ENCODE measurements at places on chromosomes 4 and X.
A peak's percentile ranks its signal among the peaks of the same experiment; 100 is the strongest.

DNA sequence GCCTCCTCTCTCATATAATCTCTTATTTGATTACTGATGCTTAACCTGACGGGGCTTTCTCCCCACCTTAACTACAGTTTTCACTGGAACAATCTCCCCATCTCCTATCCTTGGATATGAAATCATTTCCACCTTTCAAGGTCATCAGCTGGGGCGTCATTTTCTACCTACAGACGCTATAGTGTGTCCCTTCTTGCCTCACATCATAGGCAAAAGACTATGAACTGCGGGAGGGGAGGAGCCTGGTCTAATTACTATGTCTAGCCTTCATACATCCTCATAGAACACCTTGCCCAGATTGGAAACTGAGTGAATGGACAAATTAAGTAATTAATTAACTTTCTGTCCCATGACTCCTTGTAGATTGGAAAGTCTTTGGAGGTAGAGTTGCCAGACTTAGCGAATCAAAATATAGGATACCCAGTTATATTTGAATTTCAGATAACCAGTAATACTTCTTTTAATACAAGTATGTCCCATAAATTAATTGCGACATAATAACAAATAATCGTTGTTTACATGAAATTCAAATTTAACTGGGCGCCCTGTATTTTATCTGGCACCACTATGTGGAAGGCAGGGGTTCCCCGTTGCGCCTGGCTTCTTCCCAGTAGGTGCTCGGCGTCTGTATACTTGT, 752 bp upstream of the ATP6AP2 start:
- DNase-seq: no peak

- DNase-seq: no peak
Observed at GRCh38 chrX:81174286-81174685, 27.4 kb downstream of the HMGN5 start.

- DNase-seq: no peak
Observed at GRCh38 chr4:108276690-108277089, 108.0 kb upstream of the LEF1 start.

- no peak for DNase-seq
Observed at GRCh38 chr4:88613417-88613875, 21.2 kb downstream of the HERC3 start.

- no peak for DNase-seq
Observed at GRCh38 chrX:46961574-46962283, 49.5 kb downstream of the JADE3 start.

DNA sequence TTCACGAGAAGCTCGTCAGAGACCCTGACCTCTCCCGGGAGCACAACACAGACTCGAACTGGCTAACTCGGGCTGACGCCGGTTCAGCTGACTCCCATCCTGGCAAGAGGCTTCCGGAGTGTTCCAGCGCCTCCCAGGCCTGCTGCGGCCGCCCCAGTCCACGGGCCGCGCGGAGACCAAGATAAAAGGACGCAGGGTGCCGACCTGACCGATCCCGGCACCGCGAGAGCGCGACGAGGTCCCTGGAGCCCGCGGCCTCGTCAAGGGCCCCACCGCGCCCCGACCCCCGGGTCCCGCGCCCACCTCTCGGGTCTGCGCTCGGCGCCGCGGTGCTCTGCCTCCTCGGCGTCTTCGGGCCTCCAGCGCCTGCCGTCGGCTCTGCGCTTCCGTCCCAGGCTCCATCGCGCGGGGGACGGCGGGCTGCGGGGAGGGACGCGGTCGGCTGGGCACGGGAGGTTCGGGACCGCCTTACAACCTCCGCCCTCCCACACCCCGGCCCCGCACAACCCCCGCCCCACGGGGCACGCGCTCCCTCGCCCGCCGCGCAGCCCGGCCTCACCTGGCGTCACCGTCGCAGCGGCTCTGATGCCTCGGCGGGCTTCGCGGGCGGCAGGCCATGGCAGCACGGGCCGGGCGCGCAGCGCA, 426 bp downstream of the SLBP start:
- peak; percentile 28 for DNase-seq

- no peak for DNase-seq
Observed at GRCh38 chrX:6024204-6024603, 204.5 kb downstream of the NLGN4X start.

DNA sequence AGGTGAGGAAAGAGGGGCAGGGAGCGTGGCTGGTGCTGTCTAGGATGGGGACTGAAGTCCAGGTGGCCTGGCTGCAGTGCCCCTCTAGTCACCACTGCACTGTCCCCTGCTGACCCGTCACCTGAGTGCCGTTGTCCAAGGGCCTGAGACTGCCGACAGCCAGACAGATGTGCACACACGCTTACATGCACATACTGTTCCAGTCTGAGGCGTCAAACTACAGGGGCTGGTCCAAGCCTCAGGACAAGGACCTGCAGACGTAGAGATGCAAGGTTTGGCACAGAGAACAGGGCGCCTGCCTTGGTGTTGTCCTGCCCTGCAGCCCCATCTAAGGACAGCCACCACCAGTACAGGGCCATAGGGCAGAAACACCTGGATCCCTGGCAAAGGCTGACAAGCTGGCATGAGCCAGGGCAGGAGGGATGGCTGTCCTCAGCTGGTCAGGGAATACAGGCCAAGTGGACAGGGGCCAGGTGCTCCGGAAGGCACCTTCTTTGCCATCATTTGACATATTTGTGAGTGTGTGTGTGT, 1.7 kb downstream of the SLC2A9 start:
- no peak for DNase-seq

DNA sequence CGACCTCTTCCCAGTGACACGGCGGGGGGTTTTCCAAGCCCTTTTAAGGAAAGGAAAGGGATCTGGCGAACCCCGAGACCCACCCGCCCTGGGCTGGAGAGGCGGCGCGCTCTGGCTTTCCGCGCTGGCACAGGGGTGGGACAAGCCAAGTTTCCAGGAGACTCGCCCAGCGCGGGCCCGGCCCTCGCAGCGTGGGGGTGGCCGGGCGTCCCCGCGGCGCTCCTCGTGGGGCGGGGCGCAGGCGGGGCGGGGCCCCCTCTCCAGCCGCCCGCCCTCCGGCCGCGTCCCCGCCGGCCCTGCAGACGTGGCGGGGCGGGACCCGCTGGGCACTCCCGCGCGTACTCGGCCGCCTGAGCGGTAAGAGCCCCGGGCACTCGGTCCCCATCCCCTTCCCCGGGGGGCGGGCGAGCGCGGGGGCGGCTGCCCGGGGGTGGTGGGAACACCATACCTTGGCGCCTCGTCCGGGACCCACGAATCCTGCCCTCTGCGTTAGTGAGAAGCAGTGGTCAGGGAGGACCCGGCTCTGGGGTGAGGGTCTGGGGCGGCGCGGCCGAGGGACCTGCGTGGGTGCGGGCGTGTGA, at the start of gene FAM114A1:
Gene FAM114A1 (plus strand): TSS at position 329 of the 581 bp plus-strand sequence. CDS start 10,273 bp downstream, outside the sequence.
- peak; percentile 24 for DNase-seq

DNA sequence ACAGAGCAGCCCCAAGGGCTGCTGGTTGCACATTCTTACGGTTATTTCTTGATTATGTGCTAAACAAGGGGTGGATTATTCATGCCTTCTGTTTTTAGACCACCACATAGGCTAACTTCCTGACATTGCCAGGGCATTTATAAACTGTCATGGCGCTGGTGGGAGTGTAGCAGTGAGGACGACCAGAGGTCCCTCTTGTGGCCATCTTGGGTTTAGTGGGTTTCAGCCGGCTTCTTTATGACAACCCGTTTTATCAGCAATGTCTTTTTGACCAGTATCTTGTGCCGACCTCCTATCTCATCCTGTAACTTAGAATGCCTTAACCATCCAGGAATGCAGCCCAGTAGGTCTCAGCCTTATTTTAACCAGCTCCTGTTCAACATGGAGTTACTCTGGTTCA, 212.4 kb upstream of the GRID2 start:
- DNase-seq: no peak

Data from stimulated activated CD4-positive, alpha-beta T cell treated with anti-CD3 and anti-CD28 coated beads, Interleukin-4, amount 100 ng/mL, for 4 hours (primary cell).